ENCODE measurements at places on chromosomes 7 and 10. TPM values are rescaled to one million over a fixed set of nuclear protein-coding genes. Genes with fewer than 3 reads are reported as not detected.

ZNF853 gene
- total RNA-seq: 13.3 TPM

FAM24B gene
- total RNA-seq: 1.7 TPM

- no peak for DNase-seq
Measured at GRCh38 chr7:106737202-106737562, 76.2 kb upstream of the CCDC71L start.

DNA sequence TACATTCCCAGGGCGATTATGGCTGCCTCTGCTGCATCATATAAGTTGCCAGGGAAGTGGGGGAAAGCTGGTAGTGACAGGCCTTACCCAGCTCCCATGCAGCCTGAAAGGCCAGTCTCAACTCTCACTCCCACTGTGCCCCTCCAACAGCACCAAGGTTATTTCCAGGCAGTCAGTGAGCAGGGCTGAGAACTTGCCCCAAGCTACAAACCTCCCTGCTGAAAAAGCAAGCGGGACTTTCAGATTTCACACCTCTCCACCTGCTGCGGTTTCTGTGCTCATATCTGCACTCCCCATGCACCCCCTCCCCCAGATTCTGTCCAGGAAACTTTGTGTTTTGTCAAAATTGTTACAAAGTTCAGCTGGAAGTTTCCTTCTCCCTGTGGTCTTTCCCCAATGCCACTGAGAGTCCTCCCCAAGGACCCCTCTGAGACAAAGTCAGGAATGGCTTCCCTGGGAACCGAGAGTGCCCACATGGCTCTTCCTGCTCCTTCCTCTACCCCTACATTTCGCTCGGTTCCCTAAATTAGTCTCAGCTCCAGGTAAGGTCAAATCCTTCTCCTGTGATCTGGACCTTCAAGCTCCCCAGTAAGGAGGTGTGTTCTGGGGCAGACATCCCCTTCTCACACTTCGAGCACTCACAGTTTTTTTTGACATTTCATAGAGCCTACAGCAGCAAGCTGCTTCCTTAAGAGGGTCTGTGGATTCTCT, 25.3 kb upstream of the WNT2 start:
- DNase-seq: no peak

- DNase-seq: no peak
Measured at GRCh38 chr10:113129117-113129516, 179.1 kb downstream of the TCF7L2 start.

DNA sequence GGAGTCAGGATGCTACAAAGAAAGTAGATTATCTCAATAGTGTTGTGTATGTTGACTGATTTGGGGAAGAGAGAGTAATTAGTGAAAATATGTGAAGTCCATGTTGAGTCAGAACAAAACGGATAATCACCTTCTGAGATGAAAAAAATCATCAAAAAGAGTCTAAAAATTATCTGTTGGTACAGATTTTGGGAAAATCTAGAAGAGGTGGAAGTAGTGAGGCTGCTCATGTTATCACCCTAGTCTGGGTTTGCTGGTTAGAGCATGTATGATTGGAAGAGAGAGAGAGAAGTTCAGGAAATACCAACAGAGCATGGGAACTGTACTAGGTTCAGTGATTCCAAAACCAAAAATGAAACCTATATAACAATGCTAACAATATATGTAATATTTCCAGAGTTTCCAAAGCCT, 12.3 kb downstream of the RPA3 start:
- no peak for DNase-seq

DNA sequence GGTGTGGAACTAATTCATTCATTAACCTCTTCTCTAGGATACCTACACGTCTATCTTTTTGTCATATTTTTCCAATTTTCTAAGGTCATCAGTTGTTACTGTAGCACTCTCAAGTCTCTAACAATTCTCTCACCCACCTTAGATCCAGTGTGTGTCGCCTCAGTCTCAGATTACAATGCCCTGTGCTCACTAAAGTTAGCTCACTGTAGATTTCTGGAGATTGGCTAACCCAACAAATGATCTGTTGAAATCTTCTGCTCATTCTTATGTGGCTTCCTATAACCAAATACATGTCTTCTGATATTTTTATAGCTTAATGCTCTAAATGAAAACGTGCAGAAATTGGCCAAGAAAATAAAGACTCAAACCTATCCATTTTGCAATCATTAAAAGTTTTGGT, 142.6 kb downstream of the SLC25A13 start:
- no peak for DNase-seq

GRCh38 chr7:33509206-33509605, 379.8 kb downstream of the BBS9 start:
- no peak for DNase-seq

GRCh38 chr7:134667899-134668298, 21.2 kb downstream of the BPGM start:
- DNase-seq: no peak

GRCh38 chr10:101843032-101844021, at the start of gene KCNIP2:
KCNIP2 (minus strand) TSS chr10:101843800; CDS start chr10:101843568, 232 bp downstream.
- no peak for DNase-seq

- DNase-seq: no peak
Measured at GRCh38 chr7:1059200-1060091, 15.1 kb downstream of the GPR146 start.

DNA sequence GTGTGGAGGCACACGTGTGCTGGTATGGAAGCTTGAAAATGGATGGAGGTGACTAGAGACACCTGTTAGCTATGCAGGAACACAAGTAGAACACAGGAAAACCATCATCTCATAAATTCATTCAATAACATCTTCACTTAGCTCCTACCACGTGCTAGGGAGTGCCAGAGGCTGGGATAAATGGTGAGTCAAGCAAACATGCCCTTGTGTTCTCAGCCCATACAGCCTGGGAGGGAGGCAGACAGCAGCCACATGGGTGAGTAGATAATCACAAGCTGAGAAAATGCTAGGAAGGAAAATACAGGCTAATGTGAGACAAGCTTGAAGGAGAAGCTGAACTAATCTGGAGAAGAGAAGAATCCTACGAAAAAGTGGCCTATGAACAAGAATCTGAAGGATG, 468.0 kb upstream of the ZMIZ1 start:
- DNase-seq: no peak

- no peak for DNase-seq
Measured at GRCh38 chr7:105017657-105018365, 3.8 kb downstream of the KMT2E start.

- no peak for DNase-seq
Measured at GRCh38 chr10:49023752-49024151, 84.1 kb upstream of the LRRC18 start.

Measured in right atrium auricular region (tissue), 2 donors.